ENCODE measurements at places on chromosomes 12 and 14. TPM values are rescaled to one million over a fixed set of nuclear protein-coding genes. Genes with fewer than 3 reads are reported as not detected.

WDHD1 gene
- 12.0 TPM for total RNA-seq

GALNT9 gene
- total RNA-seq, result not detected

PLCZ1 gene
- total RNA-seq, result not detected

ASCL1 gene
- not detected for total RNA-seq

KRT75 gene
- 4.9 TPM for total RNA-seq
